Stomach (tissue), 19 donors: ENCODE measurements at places on chromosomes 12 and 14. TPM values are rescaled to one million over a fixed set of nuclear protein-coding genes. Genes with fewer than 3 reads are reported as not detected.

GRCh38 chr12:3795492-3796133, 42.7 kb upstream of the CRACR2A start:
- no peak for DNase-seq

DNA sequence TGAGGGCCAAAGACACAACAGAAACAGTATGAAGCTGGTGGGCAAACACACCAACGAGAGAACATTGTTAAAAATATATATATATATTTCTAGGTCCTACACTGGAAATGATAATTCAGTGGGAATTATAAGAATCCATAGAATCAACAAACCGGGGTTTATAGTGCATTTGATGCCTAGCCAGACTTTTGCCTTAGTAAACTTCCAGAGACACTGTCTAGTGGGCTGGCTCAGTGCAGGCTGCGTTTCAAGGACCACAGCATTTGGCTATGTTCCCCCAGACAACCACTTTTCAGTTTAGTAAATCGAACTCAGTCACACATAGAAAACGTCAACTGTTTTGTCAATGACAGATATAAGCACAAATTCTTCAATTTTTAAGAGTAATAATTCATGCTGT, 41.9 kb downstream of the SLC38A4 start:
- DNase-seq = no peak

The FGF23 gene
- total RNA-seq = not detected

The USP44 gene
- total RNA-seq = not detected

The KLC1 gene
- 522 TPM for total RNA-seq
